ENCODE measurements at places on chromosomes 2 and 18. TPM values are rescaled to one million over a fixed set of nuclear protein-coding genes. Genes with fewer than 3 reads are reported as not detected.

GRCh38 chr2:194116861-194117260 is 1540.2 kb upstream of the SLC39A10 start:
- H3K27ac ChIP-seq, result no peak overlapping the region
- DNase-seq, result no peak
- no peaks in the 10 kb centered on the region for H3K27me3 ChIP-seq
- no peaks in the 10 kb centered on the region for H3K4me1 ChIP-seq
- H3K36me3 ChIP-seq, result no peaks in the 10 kb centered on the region

DNA sequence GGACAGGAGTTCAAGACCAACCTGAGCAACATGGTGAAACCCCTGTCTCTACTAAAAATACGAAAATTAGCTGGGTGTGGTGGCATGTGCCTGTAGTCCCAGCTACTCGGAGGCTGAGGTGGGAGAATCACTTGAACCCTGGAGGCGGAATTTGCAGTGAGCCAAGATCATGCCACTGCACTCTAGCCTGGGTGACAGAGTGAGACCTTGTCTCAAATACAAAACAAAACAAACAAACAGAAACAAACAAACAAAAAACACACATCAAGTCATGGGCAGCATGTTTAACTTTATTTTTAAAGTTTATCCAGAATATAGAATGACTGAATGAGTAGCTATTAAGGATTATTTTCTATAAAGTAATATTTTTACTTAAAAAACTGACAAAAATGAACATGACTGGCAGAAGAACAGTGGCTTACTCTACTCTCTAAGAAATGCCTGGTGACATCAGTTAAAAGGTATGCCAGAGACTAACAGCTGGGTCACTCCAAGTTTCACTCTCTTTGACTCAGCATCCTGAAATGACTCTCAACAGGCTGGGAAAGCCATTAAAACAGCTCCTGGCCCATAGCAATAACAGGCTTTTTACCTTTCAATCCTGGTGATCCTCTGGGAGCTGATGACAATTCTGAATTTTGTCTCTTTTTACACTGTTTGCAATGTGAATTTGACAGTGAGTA is 281.6 kb upstream of the STON1 start:
- H3K4me1 ChIP-seq, result peaks cover 26% of the 10 kb centered on the region
- DNase-seq, result no peak

The MYO7B gene
- total RNA-seq, result not detected

- no peaks in the 10 kb centered on the region for H3K4me1 ChIP-seq
- H3K36me3 ChIP-seq, result no peaks in the 10 kb centered on the region
- H3K4me3 ChIP-seq, result no peak overlapping the region
- no peaks in the 10 kb centered on the region for H3K27me3 ChIP-seq
- H3K27ac ChIP-seq, result no peak overlapping the region
These were observed 422.7 kb upstream of the CDH20 start for GRCh38 chr18:60910534-60910933.

Data from esophagus muscularis mucosa (tissue), 4 donors.